Fibroblast of skin of scalp (primary cell): ENCODE measurements at places on chromosomes 3 and 15.

- no peak for DNase-seq
Measured at GRCh38 chr3:10523561-10523960, 18.2 kb upstream of the ATP2B2 start.

GRCh38 chr15:49406352-49407118 lies 16.5 kb upstream of the FGF7 start:
- DNase-seq = no peak

- DNase-seq = peak; percentile 60
Measured at GRCh38 chr3:41418961-41419691, 219.8 kb downstream of the CTNNB1 start.

DNA sequence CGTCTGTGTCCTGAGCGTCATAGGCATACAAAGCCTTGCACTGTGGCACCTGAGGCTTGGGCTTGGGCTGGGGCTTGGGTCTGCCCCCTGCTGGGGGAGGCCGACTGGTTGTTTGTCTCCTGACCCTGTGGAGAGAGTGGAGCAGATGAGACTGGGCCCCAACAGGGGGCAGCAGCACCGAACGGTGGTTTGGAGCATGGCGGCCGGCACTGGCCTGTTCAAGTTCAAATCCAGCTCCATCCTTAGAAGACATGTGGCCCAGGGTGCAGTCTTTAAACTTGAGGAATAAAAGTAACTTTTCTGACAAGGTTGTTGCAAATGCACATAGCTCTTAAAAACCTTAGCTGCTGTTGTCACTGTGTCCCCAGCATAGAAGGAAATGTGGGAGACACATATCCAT lies 33.3 kb downstream of the CCNB2 start:
- peak; percentile 41 for DNase-seq

- DNase-seq = peak; percentile 65
Measured at GRCh38 chr3:31077021-31077601, 182.7 kb upstream of the GADL1 start.

- DNase-seq = no peak
Measured at GRCh38 chr3:37254316-37254715, 79.9 kb upstream of the LRRFIP2 start.

DNA sequence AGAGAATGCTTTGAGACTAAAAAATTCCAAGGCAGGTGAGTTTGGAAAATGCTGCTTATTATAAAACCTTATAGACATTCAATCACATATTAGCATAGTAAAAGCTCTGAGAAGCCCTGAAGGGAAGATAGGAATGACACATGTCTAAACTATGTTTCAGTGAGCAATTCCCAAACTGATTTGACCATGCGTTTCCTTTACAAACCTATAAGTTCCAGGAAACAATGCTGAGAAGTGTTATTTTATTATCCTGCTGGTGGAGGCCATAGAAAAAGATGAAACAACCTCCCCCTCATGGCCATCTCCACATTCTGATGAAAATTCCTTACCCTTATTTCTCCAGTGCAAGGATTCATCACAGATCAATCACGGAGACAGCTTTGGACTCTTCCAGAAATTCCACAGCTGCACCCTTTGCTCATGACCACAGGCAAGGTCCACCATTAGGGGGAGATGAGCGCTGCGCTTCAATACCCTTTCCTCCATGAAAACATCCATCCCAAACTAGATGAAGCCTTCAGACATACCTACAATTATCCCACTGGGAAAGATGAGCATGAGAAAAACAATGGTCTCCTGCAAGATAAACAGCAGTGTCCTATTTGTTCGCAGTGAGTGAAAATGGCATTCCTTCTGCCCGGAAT lies 372.1 kb downstream of the MAGI1 start:
- peak; percentile 56 for DNase-seq

- no peak for DNase-seq
Measured at GRCh38 chr3:42517117-42517516, 14.7 kb downstream of the VIPR1 start.

- DNase-seq = no peak
Measured at GRCh38 chr3:41095702-41096101, 103.6 kb upstream of the CTNNB1 start.

DNA sequence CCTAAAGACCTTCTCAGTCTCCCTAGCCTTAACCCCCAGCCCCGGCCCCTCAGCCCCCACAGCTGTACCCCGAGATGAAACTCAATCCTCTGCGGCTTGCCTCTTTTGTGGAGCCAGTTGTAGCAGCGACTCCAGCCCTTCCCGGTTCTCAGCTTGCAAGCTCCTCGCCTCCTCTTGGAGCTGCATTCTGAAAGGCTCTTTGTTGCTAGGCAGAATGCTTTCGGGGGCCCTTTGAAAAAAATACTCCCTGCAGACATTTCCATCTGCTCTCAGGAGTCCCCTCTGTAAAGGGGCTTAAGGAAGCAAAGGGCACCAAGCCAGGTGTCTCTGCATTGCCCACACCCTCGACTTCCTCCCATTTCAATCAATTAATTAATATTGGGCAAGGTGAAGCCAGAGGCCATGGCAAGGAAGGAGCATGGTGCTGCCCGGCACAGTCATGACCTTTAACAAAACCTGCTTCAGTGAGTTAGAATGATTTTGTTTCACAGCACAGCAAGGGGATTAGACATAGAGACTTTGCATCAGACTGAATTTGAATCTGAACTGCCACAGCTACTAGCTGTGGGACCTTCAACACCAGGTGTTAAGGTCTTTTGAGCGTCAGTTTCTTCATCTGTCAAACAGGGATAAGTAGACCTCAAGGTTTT lies 65.5 kb downstream of the SRGAP3 start:
- DNase-seq = no peak

- DNase-seq = no peak
Measured at GRCh38 chr15:52551762-52552161, 17.1 kb downstream of the ARPP19 start.

DNA sequence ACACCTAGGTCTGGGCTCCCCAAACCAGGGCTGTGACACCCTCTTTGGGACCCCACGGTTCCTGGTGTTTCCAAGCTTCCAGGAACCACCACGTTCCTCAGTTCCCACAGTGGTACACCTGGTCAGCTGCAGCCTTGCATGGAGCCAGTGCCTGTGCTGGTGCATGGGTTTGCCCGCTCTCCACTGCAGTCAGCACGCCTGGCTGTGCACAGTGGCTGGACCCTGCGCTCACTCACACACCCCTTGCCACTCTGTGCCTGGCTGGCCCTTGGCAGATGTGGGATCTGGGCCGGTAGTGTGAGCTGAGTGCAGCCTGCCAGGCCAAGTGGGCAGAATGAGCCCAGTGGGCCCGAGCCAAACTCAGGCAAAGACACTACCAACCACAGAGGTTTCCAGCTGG lies 48.8 kb downstream of the TCAIM start:
- DNase-seq = no peak

GRCh38 chr3:190340071-190340470 lies 17.8 kb upstream of the CLDN1 start:
- DNase-seq = no peak

- peak; percentile 60 for DNase-seq
Measured at GRCh38 chr3:10950476-10951294, 41.9 kb upstream of the SLC6A1 start.

DNA sequence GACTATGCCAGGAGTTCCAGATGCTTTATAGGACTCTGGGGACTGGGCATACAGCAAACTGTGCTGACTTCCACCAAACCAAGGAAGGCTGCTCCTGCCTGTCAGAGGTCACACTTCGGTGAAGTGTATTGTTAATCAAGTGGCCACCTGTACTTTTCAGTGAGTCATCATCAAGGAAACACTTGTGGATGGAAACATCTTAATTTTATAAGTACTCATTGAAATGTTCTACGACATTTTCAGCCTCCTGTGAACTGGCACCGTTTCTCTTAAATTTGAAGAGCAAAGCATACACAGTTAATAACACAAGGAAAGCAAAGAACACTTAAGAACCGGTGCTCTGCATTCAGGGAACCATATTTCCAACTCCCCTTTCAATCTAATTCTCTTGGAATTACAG lies 801.7 kb upstream of the DPPA4 start:
- DNase-seq = no peak

DNA sequence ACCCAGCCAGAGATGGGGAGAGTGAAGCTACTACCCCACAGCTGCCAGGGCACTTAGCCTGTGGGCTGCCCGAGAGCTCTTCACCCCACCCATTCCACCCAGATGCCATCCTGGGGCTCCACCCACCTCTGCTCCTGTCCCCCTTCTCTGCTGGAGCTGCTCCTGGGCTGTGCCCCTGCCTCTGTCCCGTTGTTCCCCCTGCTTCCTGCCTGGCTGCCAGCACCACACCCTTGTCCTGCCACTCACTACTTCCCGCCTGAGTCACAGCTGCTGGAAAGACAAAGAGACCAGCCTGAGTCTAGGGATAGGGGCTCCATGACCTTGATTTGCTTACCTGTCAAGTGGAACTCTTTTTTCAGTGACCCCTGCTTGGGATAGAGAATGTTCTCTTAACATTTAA lies 12.4 kb downstream of the GNAI2 start:
- DNase-seq = peak; percentile 47

- no peak for DNase-seq
Measured at GRCh38 chr3:120475722-120476377, 25.1 kb upstream of the FSTL1 start.

DNA sequence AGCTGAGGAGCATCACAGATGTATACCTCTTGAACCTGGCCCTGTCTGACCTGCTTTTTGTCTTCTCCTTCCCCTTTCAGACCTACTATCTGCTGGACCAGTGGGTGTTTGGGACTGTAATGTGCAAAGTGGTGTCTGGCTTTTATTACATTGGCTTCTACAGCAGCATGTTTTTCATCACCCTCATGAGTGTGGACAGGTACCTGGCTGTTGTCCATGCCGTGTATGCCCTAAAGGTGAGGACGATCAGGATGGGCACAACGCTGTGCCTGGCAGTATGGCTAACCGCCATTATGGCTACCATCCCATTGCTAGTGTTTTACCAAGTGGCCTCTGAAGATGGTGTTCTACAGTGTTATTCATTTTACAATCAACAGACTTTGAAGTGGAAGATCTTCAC lies 3.0 kb downstream of the CCR8 start:
- DNase-seq = no peak

- peak; percentile 34 for DNase-seq
Measured at GRCh38 chr15:40776537-40777141, 6.9 kb downstream of the C15orf62 start.

DNA sequence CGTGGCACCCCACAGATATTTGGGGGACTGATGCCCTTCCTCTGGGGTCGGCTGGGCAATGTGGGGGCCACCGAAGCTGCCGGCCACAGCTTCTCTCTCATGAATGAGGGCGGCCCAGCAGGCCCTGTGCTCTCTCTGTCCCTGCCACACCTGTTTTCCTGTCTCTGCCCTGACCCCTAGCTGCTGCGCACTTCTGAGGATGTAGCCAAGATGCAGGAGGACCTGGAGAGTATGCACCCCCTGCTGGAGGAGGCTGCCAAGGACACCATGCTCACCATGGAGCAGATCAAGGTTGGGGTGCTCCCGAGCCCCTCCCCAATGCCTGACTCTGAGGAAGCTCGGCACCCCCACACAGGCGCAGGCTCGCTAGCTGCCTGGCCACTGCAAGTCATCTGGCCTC lies 59.7 kb downstream of the SEMA3G start:
- DNase-seq = peak; percentile 29

DNA sequence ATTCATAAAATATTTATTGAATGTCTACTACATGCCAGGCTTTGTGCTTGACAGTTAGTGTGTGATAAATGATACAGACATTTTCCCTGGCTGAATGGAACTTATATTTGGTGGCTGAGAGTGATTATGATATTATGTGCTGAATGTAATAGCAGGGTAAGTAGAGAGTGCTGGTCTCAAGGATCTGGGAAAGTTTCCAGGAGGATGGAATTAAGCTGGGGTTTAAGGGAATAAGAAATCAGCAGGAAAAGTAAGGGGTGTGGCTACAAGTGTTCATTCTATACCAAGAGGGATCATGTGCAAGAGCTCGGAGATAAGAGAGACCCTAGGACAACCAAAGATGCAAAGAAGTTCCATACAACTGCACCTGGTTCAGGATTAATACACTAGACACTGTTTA lies 500.1 kb upstream of the CFAP20DC start:
- DNase-seq = peak; percentile 58

DNA sequence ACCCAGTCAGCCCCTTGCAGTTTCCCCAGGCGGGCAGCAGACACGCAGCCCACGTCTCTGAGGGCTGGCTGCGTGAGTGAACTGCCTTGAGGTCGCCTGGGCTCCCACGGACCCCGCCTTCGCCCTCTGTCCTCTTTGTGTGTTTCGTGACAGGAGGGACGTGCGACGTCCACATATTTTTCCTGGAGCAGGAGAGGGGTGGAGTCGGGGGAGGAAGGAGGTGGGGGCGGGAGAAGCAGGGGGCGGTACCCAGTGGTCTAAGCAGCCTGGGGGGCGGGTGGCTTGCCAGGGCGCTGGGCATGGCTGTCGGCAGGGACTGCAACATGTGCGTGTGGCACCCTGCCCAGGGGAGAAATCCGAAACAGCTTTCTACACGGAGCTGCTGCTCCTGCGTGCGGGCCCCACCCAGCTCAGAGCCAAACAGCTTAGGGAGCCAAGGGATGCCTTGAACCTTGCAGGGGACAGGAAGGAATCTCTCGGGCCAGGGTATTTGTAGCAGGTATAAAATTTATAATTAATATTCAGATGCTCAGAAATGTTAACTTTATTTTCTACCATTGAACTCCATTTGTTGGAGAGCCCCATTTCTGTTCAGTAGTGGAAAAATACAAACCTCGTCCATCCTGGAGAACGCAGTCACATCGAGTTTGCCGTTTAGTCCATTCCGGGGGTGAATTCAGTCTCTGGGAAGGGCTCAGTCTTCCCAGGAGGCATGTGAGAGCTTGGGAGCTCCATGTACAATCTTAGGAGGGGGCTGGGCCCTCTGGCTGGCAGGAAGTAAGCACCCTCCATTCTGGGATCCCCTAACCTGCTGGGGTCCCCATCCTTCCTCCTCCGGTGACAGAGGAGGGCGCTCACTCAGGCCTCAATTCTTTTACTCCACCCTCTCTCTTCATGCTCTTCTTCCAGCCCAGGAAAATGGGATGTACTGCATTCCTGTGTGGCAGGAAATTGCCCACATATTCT lies 79.1 kb upstream of the MEF2A start:
- DNase-seq = peak; percentile 94

GRCh38 chr15:84883916-84884781 lies at the start of gene SLC28A1:
TSS of gene SLC28A1 (plus strand) at chr15:84884662. CDS start at chr15:84887761, 3,099 bp downstream.
- DNase-seq = no peak

GRCh38 chr3:142912402-142913172 lies 23.7 kb upstream of the PCOLCE2 start:
- no peak for DNase-seq

DNA sequence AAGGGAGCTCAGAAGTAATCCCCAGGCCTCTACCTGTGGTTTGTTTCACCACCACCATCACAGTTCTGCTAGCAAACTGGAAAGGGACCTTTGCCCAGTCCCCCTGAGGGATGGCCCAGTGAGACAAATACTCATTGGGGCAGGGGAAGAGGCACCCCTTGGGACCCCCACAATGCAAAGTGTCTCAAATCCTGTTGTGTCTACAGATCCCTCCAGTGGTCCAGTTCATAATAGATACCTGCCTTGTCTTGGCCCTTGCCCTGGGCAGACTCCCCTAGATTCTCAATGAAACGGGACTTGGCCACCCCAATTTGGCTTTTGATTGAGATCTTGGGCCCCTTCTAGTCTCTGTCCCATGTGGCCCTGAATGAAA lies 43.8 kb upstream of the RAB6B start:
- no peak for DNase-seq
